Uterine smooth muscle cell (primary cell): ENCODE measurements at places on chromosomes 16 and 17. TPM values are rescaled to one million over a fixed set of nuclear protein-coding genes. Genes with fewer than 3 reads are reported as not detected.

Gene IL21R
- total RNA-seq = 5.2 and 12.2 TPM in 2 replicates

Gene TAT
- not detected in 2 replicates for total RNA-seq

Gene PYY
- total RNA-seq = not detected in 2 replicates

Gene CACNG3
- not detected in 2 replicates for total RNA-seq
